ENCODE measurements at places on chromosomes 1 and 21.
A peak's percentile ranks its signal among the peaks of the same experiment; 100 is the strongest.

DNA sequence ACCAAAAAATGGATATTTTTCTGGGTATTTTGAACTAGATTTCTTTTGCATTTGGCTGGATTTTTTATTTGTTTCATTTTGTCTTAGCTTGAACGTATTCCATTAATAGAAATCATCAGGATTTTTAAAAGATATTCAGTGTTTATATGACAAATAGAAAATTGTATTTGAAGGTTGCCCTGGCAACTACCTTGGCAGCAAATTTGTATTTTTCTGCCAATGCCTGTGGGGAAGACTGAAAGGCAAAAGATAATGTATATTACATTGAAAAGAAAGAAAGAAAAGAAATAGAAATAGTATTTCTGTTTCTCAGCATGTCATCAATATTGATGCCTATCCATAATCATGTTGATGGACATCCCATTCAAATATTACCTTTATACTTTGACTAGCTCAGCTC, 16.8 kb downstream of the VCAM1 start:
- no peak for DNase-seq

- DNase-seq = no peak
Measured at GRCh38 chr1:244221991-244222390, 170.9 kb downstream of the ZBTB18 start.

- DNase-seq = peak; percentile 73
Measured at GRCh38 chr21:33212159-33212851, 17.4 kb upstream of the IFNAR2 start.

DNA sequence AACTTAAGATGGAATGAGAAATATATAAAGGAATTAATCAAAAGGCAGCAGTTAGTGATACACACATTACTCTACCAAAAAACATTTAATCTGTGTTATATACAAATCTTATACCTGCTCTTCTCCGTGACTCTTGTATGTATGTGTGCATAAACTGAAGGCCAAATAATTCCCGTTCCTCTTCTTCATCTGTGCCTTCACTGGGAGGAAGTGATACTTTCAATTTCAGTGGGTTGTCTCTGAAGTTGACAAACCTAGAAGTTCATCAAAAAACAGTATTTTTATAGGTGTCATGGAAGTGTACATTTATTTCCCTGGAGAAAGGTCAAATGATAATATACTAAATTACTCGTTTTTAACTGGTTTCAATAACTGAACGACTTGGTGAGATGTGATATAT, 19.3 kb downstream of the TRMT13 start:
- no peak for DNase-seq

DNA sequence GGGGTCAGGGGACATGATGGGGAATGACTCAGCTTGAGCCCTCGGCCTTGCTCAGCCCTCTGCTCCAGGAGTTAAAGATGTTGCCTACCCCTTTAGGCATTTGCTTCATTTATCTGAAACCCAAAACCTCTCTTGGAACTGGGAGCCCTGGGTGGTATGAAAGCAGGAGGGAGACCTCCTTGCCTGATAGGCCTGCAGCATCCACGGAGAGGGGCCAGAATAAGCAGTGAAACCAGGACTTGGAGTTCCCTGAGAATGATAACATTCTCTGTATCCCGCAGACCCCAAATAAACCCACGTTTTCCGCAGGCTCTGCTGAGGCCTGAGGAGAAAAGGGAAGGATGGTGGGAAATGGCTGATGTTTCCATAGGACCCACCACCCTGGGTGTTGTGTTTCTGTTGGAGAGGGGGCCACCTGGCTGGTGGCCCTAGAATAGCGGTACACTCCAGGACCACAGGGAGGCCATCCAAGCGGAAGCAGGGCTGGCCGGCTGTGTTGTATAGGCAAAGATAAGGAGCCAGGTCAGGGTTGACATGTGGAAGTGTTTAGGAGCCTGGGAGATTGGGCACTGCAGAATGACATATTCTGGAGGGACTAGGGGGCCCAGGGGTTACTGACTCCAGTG, 77.4 kb downstream of the FOXD2 start:
- DNase-seq = peak; percentile 17

- DNase-seq = no peak
Measured at GRCh38 chr1:218547957-218548730, 203.0 kb downstream of the TGFB2 start.

- no peak for DNase-seq
Measured at GRCh38 chr1:54857746-54858561, 29.0 kb downstream of the DHCR24 start.

GRCh38 chr1:3349968-3350299, 104.5 kb upstream of the ARHGEF16 start:
- DNase-seq = no peak

GRCh38 chr1:171265686-171266085, 17.4 kb downstream of the FMO1 start:
- DNase-seq = no peak

DNA sequence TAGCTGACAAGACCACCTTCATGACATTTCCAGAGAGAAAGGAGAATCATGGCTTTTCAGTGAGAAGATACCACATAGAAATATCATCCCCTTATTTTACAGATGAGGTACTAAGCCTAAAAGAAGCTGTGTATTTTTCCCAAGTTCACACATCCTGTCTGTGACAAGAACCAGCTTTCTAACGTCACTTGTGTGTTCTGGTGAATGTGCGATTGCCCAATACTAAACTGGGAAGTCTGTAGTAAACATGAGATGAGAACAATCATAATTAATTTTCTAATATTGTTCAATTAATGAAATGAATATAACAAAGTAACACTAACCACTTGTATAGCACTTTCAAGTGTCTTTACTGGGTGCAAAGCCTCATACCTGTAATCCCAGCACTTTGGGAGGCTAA, 46.0 kb downstream of the PTGER3 start:
- no peak for DNase-seq

- peak; percentile 53 for DNase-seq
Measured at GRCh38 chr1:217089361-217090014, 366.3 kb upstream of the ESRRG start.

DNA sequence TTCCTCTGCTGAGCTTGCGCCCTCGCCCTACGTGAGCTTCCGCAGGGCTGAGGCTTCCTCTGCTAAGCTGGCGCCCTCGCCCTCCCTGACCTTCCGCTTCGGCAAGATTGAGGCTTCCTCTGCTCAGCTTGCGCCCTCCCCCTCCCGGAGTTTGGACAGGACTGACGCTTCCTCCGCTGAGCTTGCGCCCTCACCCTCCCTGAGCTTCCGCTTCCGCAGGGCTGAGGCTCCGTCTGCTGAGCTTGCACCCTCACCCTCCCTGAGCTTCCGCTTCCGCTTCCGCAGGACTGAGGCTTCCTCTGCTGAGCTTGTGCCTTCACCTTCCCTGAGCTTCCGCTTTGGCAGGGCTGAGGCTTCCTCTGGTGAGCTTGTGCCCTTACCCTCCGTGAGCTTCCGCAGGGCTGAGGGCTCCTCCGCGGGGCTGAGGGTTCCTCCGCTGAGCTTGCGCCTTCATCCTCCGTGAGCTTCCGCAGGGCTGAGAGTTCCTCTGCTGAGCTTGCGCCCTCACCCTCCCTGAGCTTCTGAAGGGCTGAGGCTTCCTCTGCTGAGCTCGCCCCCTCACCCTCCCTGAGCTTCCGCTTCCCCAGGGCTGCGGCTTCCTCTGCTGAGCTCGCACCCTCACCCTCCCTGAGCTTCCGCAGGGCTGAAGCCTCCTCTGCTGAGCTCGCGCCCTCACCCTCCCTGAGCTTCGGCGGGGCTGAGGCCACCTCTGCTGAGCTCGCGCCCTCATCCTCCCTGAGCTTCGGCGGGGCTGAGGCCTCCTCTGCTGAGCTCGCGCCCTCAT, 753.6 kb upstream of the TPTE start:
- DNase-seq = no peak

DNA sequence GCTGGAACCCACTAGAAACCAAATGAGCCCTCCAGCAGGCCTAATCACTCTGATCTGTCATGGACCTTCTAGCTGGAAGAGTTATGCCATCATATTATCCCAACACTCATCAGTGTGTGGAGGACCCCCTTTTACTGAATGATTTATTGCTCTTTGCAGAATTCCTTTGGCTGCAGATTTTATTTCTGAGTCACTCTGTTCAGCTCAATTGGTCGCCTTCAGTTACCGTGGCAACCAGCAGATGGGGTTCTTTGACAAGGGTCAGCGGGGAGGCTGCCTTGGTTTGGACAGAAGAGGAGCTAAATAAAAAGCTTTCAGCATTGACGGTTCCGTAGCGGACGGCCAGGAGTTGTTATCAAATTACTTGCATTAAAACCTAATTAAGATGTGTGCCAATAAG, 220.1 kb downstream of the SDCCAG8 start:
- DNase-seq = peak; percentile 79

DNA sequence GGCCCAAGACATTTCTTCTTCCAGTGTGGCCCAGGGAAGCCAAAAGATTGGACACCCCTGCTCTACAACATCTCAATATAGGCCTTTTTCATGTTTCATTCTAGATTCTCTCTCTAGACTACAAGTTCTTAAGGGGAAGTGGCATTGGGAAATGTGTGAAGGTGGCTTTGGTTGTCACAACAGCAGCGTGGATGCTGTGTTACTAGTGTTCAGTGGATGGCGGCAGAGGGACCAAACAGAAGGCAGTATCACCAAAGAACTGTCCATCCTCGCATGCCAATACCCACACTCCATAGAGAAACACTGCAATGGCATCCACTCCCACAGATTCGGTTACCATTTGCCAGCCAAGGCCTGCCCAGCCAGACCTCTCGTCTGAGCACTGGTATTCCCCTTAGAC, 24.3 kb upstream of the IFNAR2 start:
- DNase-seq = no peak

DNA sequence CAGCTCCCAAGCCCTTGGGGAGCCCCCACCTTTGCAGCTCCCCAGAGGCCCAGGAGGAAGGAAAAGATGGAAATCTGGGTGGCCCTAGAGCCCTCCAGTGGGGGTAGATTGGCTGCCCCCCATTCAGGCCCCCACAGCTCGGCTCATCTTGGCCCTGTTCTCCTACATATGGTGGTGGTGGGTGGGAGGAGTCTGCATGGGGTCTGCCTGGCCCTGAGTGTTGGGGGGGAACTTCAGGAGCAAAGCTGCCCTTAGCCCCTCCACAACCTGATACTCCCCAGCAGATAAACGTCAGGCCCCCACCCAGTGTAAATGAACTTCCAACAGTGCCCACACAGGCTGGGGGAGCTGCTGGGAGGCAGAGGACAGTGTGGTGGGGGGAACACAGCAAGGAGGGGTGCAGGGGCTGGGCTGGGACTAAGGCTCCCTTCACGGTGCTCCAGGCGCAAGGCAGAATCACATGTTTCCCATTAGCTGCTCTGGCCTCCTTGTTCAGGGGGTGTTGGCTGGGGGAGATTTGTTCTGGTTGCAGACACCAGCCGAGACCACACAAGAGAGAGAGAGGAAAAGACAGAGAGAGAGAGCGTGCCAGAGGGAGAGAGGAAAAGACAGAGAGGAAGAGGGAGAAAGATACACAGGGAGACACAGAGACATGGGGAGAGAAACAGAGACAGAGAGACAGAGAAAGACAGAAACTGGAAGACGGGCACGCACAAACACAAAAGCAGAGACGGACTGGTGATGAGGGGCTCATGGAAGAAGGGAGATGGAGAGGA, 42.6 kb downstream of the AHDC1 start:
- no peak for DNase-seq

- DNase-seq = no peak
Measured at GRCh38 chr1:226987623-226988333, 47.7 kb downstream of the COQ8A start.

DNA sequence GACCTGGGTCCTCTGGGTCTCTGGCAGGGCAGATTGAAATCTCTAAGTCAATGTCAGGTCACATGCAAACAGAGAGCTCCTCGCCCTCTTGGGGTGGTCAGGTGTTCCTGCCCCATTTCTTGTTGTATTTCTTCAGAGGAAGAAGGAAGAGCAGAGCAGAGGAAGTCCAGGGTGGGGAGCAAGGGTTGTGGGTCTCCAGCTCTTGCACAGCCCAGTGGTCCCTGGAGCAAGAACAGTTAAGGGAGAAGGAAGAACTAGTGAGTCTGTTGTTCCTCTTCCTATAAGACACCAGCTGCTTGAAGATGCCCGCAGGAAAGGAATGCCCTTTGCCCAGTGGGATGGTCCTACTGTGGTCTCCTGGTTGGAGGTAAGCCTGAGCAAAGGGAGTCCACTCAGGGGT, 26.3 kb downstream of the MYOG start:
- no peak for DNase-seq

- DNase-seq = no peak
Measured at GRCh38 chr1:224014330-224014649, 99.6 kb upstream of the FBXO28 start.

DNA sequence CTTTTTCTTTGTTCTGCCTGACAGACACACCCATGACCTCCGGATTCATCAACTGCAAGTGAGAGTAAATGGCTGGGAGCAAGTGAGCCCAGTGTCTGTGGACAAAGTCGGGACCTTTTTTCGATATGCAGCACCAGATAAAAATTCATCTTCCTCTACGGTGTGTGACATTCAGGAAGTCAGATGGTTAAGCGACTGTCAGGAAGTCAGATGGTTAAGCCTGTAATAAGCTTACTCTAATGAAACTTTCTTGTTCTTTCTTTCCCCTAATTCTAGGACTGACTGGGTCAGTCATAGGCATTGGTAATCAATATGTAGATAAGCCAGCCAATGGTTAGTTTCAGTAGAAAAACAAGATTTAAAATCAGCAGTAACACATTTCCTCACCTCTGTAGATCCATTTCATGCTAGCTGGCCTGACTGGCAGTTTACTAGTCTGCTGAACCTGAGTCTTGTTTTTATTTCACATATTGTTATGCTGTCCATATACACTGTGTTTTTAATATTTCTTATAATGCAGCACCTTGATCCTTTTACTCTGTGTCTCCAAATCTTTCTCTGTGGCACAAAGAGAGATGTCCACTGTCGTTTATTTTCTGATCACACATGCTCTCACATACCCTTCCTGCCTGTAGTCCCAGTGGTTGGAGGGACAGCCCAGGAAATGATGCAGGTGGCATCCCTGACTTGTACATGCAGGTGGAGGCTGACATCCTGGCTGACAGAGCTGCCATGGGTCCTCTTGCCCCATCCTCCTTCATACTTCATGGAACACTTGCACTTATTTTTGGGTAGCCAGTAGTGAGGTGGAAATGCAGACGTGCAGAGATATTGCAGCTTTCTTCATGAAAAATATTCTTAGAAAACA, 115.8 kb downstream of the VPS13D start:
- DNase-seq = no peak

GRCh38 chr1:239098400-239099037, 287.8 kb upstream of the CHRM3 start:
- DNase-seq = no peak

Measured in posterior cingulate gyrus (tissue), 11 donors.